ENCODE measurements at places on chromosomes 6 and 20.

DNA sequence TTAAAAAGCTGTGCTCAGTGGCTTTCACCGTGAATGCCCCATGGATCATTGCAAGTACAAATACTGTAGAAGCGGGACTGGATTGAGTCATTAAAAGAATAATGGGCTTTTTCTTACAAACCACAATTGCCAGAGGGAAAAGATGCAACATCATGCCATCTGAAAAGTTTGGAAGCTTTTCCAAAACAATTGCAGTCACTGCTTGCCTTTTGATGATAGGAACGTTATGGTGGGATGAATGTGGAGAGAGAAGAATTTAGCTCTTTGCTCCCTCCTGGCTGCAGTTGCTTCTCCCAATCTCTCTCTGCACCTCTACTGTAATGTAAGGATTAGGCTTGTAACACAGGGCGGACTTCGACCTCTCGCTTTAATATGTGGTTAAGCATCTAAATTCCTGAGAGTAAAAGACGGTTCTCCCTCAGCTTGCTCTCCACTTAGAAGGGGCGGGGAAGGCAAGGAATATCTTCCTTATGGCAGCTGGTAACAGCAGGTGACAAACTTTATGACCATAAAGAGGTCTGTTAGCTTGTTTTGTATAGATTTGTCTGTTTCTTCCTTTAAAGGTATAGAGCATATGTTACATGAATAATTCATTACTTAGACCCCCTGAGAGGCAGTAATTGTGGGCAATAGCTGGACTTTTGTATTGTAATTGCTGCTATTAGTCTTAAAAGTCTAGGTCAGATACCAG, 376.1 kb downstream of the UTRN start:
- no peak for DNase-seq

DNA sequence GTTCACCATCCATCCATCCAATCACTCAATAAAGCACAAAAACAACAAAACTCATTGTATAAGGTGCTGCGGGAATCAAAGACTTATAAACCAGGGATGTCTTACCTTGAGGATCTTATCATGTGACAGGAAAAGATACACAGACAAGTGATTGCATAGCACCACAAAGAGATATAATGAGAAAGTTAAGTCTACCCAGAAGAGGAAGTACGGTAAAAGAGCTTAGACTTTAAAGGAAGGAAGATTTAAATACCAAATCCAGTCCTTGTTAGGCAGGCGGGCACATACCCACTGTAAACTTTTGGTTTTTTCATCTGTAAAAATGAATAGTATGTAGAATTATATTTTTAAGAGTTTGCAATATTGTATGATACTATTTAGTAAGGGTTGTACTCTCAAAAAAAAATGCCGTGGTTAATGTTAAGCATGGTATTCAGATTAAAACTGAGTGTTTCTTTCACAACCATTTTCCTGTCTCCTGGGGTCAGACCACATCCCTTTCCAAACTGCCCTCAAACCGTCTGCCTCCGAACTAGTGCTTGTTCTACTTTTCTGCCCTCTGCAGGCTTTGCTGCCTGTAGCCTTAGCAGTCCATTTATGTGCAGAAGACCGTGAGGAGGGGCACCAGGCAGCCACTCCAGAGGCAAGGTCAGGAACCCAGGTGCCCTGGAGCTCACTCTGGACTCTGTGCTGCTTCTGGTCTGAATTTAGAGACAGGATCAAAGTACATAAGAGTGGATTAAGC, 179.5 kb upstream of the SYNDIG1 start:
- DNase-seq = no peak

DNA sequence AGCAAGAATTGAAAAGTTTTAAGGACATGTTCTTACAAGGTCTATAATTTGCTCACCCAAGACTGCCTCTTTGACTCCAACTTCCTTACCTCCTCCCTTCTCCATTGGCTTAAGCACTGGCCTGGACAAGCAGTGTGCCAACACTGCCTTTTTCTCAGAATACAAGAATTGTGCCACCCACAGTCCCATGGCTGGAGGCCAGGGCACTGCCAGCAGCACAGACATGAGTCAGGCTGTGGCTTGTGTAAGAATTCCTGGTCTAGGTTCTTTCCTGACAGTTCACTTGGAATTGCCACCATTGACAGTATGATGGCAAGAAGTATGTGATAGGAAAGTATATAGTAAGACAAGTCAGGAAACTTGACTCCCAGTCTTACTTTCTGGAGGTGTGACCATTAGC, 202.7 kb upstream of the MARCKS start:
- DNase-seq = no peak

DNA sequence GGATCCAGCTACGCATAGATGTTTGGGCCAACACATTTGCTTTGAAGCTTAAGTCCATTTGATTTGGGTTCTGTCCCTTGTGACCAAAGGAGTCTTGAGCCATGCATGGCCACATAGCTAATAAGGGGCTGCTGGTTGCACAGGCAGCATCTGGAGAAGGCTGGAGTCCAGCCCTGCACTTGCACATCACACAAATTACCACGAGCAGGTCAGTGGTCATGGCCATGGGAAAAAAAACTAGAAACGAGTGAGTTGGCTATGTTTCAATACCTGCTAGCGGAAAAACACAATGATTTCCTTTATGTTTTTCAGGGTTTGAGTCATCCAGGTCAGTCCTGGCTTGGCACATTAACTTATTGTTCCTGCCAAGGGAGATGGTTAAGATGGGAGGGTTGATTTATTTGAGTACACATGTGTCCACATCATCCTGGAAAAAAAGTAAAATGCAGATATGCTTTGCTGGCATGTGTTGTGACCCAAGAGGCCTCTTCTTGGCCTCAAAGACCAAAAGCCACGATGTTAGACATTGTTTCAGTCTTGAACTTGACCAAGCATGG, 5.6 kb upstream of the STX16 start:
- no peak for DNase-seq

- DNase-seq = no peak
Measured at GRCh38 chr6:6872459-6873344, 235.1 kb upstream of the RREB1 start.
